ENCODE measurements at places on chromosomes 4 and X. TPM values are rescaled to one million over a fixed set of nuclear protein-coding genes. Genes with fewer than 3 reads are reported as not detected.

SPP1 gene
- total RNA-seq = 1.1 TPM

PPP4R3C gene
- total RNA-seq = not detected

DNA sequence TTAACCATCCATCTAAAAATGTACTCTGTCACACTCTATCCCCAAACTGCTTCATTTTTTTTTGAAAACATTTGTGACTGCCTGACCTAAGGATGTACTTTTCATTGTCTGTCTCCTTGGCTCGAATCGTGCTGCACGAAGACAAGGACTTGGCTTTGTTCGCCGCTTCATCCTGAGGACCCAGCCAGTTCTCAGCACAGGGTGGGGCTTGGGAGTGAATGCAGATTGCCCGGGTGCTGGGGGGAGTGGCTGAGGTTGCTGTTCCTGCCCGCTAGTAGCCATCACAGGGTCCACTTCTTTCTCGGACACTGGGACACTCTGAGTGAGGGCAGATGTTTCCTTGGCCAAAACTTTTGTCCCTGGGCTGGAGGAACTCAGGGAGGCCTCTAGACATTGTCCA, 70.1 kb upstream of the CLCN4 start:
- no peak overlapping the region for H3K27ac ChIP-seq
- H3K36me3 ChIP-seq = no peaks in the 10 kb centered on the region
- no peak for DNase-seq
- H3K4me1 ChIP-seq = peaks cover 1% of the 10 kb centered on the region
- H3K27me3 ChIP-seq = no peaks in the 10 kb centered on the region
- no peak overlapping the region for H3K4me3 ChIP-seq

- H3K4me3 ChIP-seq = no peak overlapping the region
- no peak for DNase-seq
- no peaks in the 10 kb centered on the region for H3K27me3 ChIP-seq
- no peaks in the 10 kb centered on the region for H3K36me3 ChIP-seq
- no peaks in the 10 kb centered on the region for H3K4me1 ChIP-seq
Measured at GRCh38 chrX:102085706-102086105, 39.8 kb upstream of the TCEAL2 start.

DNA sequence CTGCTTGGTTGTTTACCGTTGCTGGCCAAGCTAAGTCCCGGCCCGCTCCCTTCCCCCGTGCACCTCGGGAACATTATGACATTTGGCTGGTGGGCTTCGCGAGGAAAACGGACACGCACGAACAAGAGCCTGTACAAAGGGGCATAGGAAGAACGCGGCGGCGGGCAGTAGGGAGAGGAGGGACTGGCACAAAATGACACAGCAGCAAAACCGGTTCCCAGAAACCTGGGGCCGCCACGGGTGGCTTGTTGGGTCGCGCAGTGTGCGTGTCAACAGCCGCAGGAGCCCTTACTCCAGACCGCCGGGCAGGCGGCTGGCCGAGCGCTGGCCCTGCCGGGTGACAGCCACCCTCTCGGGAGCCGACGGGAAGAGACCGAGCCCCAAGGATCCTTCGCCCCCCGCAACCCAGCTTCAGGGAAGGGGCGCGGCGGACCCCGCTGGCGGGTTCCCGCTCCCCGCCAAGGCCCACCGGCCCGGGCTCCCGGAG, 1.6 kb upstream of the LIN54 start:
- peak; percentile 49 for DNase-seq
- peak overlapping the region; percentile 4 for H3K27ac ChIP-seq
- peak overlapping the region; percentile 90 for H3K4me3 ChIP-seq

GRCh38 chrX:133953078-133953477, 32.3 kb downstream of the GPC3 start:
- no peaks in the 10 kb centered on the region for H3K36me3 ChIP-seq
- H3K4me1 ChIP-seq = no peaks in the 10 kb centered on the region
- no peak overlapping the region for H3K27ac ChIP-seq
- H3K4me3 ChIP-seq = no peak overlapping the region
- no peaks in the 10 kb centered on the region for H3K27me3 ChIP-seq

DNA sequence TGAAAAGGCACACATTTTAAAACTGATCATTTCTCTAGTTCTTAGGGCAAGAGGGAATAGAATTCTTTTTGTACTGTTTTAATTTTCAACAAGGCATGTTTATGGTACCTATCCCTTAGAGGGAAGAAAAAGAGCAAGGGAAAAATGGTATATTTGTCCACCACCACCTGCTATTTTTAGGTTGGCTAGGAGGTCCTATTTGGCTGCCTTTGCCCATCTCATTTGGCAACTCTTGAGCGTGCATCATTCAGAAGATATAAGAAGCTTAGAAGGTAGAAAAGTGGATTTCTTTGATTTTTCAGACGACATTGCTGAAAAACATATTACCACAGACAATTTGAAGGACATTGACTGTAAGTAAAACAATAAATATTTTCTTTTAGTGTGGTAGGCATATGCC, 69.0 kb downstream of the DCK start:
- H3K27me3 ChIP-seq = peaks cover 1% of the 10 kb centered on the region
- H3K27ac ChIP-seq = no peak overlapping the region
- no peak overlapping the region for H3K4me3 ChIP-seq
- DNase-seq = no peak
- H3K4me1 ChIP-seq = no peaks in the 10 kb centered on the region

- H3K27ac ChIP-seq = no peak overlapping the region
- no peak overlapping the region for H3K4me3 ChIP-seq
- peaks cover 15% of the 10 kb centered on the region for H3K27me3 ChIP-seq
- H3K36me3 ChIP-seq = peaks cover 2% of the 10 kb centered on the region
Measured at GRCh38 chrX:1912193-1912592, 297.3 kb downstream of the ASMT start.

- no peak overlapping the region for H3K4me3 ChIP-seq
- DNase-seq = no peak
- H3K27ac ChIP-seq = no peak overlapping the region
- no peaks in the 10 kb centered on the region for H3K36me3 ChIP-seq
Measured at GRCh38 chr4:160877087-160877790, 1286.6 kb downstream of the FSTL5 start.

Measured in glutamatergic neuron (in vitro differentiated cells).